Ureter (tissue), 1 donor: ENCODE measurements at places on chromosomes 16 and 17.

GRCh38 chr17:71966459-71967313 lies 154.1 kb upstream of the SOX9 start:
- no peak for DNase-seq

GRCh38 chr16:30927789-30928378 lies 4.5 kb downstream of the FBXL19 start:
- DNase-seq, result no peak

GRCh38 chr17:21215935-21216334 lies 2.0 kb upstream of the TMEM11 start:
- DNase-seq, result no peak

- no peak for DNase-seq
These were observed 11.7 kb upstream of the CD300LD start for GRCh38 chr17:74603746-74604145.

DNA sequence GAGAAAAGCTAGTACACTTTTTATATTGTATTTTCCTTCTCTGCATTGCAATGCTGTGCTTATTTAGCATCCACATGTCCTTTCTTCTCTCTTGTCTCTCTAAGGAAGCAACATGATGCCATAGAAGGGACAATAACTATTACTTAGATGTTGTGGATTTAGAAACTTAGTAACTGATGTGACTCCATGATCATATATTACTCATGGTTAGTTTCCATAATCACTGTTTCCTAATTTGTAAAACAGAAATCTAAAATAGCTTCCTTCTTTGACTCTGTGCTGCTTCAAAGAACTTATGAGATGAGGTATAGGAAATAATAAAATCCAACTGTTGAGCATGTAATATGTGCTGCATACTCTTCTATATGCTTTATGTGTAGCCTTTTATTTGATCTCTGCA lies 6.6 kb upstream of the ABCA5 start:
- no peak for DNase-seq

DNA sequence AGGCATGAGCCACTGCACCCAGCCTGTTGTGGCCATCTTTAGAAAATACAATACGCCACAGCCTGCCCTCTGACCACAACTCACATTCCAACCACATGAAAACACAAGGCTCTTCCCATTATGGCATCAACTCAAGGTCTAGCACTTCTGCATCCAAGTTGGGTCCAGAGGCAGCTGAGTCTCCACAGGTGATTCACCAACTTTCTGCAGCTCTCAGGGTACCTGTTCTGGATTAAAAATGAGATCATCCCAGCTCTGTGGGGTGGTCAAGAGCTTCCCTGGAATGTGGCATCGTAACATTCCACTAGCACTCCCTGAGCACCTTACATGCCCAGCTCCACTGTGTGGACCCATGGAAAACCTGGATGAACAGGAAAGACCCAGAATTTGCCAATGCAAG lies 9.9 kb upstream of the GUCY2D start:
- DNase-seq, result no peak
